ENCODE measurements at places on chromosomes 6 and 20.

GRCh38 chr6:119676230-119676629 lies 326.7 kb upstream of the MAN1A1 start:
- DNase-seq = no peak

- no peak for DNase-seq
These were observed 51.7 kb downstream of the MYH7B start for GRCh38 chr20:35007413-35007812.

DNA sequence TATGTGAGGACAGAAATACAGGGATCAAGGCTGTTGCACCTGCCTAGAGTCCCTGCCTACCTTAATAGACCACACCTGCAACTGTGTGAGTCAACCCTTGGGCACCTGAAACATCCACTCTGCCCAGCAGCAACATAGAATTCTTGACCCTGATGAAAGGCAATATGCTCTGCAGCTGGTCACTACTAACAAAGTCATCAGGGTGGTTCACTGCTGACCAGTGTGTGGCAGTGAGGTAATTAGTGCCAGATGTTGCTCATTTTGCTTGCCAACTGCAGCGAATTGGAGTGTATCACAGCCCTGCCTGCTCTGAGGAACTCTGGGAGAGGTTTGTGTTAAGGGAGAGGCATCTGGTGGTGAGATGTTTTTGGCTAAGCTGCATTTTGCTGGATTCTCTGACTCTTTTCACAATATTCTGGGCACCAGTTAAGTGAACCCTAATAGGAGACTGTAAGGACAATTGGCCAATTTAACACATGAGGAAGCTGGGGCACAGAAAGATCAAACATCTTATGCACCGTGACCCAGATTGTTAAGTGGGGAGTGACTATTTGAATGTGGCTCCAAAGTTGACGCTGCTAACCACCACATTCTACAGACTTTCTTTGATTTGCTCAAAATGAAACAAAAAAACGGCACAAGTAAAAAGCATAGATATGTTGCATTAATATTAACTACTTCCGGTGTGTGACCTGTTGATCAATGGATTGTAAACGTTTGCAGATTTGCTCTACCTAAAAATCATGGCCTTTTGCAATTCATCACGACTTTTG lies 61.9 kb upstream of the OPRM1 start:
- DNase-seq = peak; percentile 13

- no peak for DNase-seq
These were observed 158.8 kb downstream of the CDH26 start for GRCh38 chr20:60117065-60117464.

- no peak for DNase-seq
These were observed 47.9 kb downstream of the GNAS start for GRCh38 chr20:58900397-58900796.

- DNase-seq = no peak
These were observed 115.0 kb downstream of the HFE start for GRCh38 chr6:26202201-26202611.

DNA sequence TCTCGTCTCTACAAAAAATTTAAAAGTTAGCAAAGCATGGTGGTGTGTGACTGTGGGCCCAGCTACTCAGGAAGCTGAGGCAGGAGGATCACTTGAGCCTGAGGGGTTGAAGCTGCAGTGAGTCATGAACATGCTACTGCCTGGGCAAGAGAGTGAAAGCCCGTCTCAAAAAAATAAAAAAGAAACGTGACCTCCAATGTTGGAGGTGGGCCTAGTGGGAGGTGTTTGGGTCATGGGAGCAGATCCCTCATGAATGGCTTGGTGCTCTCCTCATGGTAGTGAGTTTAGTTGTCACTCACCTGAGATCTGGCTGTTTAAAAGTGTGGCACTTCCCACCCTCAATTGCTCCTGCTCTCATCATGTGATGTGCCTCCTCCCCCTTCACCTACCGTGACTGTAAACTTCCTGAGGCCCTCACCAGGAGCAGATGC lies 24.3 kb downstream of the RBL1 start:
- peak; percentile 63 for DNase-seq

- no peak for DNase-seq
These were observed 150.4 kb downstream of the MYLK4 start for GRCh38 chr6:2600363-2600762.

DNA sequence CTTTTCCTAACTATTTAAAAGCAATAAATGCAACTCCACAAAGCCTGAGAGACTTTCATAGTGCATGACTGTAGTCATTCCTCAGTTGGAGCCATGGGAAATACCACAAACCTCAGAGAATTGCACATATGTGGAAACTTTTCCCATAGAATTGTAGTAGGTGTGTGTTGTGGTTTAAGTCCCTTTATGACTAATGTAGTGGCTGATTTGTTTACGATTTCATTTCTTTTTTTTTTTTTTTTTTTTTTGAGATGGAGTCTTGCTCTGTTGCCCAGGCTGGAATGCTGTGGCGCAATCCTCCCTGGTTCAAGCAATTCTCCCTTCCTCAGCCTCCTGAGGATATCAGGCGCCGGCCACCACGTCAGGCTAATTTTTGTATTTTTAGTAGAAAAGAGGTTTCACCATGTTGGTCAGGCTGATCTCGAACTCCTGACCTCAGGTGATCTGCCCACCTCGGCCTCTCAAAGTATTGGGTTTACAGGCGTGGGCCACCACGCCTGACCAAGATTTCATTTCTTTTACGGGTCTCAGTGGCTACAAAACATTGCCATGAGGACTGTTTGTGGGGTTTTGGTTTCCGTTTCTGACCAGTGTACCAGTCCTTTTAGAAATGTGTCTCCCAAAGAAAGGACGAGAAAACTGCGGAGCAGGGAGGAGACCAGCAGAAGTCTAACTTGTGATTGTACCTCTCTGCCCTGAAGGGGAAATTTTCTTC lies 212.1 kb upstream of the MARCKS start:
- DNase-seq = peak; percentile 69

DNA sequence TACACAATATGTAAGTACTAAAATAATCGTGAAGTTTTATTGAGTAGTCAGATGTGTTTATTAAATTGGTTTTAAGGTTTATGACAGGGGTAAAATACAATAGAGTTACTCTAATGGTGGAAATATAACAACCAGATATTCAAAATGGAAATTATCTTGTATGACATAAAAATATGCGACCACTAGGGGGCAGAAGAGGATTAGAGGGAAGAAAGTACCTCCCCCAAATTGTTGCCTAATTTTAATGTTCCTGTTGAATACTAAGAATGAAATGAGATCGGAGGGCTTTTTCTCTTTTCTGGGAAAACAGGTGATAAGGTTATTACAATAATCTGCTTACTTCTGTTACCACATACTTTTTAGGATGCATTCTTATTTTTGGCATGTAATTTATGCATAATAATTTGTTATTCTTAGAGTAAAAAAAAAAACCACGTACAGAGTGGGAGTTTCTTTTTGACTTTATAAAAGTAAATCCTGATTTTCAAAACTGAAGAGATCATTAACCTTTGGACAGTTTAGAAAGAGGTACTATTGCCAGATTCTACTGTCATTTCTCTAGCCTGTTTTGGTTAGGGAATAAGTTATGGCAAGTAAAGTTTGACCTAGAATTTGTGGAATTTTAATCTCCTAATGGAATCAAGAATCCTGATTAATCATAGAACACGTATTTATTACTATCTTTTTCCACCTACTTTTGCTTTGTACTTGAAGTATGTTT lies 159.2 kb downstream of the CD109 start:
- peak; percentile 29 for DNase-seq

DNA sequence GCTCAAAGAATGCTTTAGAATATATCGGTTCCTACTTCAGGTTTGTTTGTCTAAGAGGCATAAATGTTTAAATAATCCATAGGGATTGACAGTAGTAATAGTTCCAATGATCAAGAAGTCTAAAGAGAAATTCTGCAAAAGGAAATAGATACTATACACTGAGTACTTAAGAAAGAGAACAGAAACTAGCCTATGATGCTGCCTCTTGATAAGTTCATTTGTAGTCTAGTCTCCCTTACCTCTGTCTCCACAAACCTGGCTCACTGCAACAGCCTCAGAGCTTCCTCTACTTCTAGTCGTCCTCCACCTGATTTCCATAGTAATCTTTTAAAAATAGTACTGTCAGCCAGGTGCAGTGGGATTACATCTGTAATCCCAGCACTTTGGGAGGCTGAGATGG lies 511.8 kb downstream of the LMBRD1 start:
- no peak for DNase-seq

DNA sequence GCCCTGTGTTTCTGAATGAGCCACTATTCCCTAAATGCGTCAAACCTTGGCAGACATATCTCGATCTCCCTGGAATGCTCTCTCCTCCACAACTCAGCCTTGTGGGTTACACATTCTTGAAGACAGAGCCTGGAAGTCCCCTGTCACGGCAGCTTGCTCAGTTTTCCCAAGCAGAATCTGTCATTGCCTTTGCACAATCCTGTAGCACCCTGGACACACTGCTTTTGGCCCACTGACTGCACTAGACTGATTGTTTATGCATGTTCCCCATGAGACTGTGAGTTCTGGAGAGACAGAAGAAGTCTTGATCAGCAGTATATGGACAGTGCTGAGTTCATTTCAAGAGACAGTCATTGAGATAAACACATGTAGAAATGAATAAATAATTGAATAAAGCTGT lies 406.7 kb downstream of the CD83 start:
- DNase-seq = no peak

GRCh38 chr20:45308117-45308778 lies at the start of gene MATN4:
MATN4 (minus strand) TSS chr20:45308299; CDS start chr20:45305582, 2,717 bp downstream.
- DNase-seq = no peak

GRCh38 chr20:5657190-5657875 lies 92.9 kb upstream of the SHLD1 start:
- DNase-seq = peak; percentile 89
